ENCODE measurements at places on chromosomes 5 and 9. TPM values are rescaled to one million over a fixed set of nuclear protein-coding genes. Genes with fewer than 3 reads are reported as not detected.
A peak's percentile ranks its signal among the peaks of the same experiment; 100 is the strongest.

Gene AMBP
- 1.6 TPM for total RNA-seq

Gene FOXD4L3
- total RNA-seq, result 0.47 TPM

Gene DOCK2
- total RNA-seq, result 6.4 TPM

Gene TLE4
- total RNA-seq, result 70.5 TPM

Gene GMCL2
- not detected for total RNA-seq

Gene SLC36A3
- not detected for total RNA-seq

Gene IL5
- not detected for total RNA-seq

Gene EPB41L4A
- total RNA-seq, result 78.8 TPM

Gene ADAMTS6
- total RNA-seq, result 17.5 TPM

Gene ZNG1E
- total RNA-seq, result 65.7 TPM

Gene ASTN2
- 9.7 TPM for total RNA-seq

Gene FOXD4L6
- total RNA-seq, result 0.31 TPM

Gene BAAT
- 0.31 TPM for total RNA-seq

Gene MEIKIN
- 1.7 TPM for total RNA-seq

DNA sequence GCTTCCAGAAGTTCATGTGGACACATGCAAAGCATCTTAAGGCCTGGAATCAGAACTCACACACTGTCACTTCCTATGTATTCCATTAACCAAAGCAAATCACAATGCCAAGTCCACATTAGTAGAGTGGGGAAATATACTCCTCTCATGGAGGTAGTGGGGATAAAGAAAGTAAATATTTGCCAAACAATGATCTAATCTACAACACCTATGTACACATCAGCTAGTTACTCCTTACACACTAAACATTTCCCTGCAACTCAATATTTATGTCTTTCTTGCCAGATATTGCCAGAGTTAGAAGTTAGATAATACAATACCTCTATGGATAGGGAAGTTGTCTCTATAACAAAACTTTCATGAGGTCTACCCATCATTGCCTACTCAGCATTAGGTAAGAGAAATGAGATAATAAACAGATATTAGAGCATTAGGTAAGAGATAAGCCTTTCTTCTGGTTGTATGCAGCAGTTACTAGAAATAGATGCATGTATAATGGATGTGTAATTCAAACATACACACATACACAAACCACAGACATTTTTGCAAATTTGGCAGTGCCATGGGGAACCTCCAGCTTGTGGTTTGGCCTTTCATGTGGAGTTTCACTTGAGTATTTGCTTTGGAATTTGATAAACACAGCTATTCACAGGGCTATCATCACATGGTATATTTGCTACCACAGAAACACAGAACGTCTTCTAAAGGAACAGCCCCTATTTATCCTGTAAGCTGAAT lies 196.5 kb downstream of the TLE1 start:
- DNase-seq, result no peak

DNA sequence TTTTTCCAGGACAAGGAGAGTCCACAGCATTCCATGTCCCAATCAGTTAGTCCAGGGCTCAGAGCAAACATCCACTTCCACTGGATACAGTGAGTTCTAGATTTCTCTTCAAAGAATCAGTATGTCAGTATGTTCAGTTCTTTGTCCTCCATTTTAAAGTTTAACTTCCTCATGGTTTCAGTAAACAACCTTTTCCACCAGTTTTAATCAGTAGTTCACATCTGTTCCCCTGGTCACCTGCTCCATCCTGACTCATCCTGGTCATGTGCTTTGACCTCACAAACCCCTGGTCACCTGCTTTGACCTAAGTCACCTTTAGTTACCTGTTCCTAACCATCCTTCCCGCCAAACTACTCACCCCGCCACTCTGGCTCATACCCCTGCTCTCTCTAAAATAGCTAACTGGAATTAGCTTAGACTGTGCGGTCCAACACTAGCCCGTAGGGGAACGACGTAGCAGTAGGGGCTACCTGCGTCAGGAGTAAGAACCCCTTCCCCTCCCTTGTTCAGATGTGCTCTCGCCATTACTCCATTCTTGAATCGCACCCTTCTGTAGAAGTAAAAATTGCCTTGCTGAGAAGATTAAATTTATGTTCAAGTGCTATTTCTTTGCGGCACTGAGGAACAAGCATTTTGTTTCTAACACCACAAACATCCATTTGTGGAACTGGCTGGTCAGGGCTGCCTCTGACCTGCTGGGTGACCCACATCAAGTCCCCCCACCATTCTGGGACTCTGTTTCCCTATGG lies 5.5 kb downstream of the ENG start:
- DNase-seq, result no peak

DNA sequence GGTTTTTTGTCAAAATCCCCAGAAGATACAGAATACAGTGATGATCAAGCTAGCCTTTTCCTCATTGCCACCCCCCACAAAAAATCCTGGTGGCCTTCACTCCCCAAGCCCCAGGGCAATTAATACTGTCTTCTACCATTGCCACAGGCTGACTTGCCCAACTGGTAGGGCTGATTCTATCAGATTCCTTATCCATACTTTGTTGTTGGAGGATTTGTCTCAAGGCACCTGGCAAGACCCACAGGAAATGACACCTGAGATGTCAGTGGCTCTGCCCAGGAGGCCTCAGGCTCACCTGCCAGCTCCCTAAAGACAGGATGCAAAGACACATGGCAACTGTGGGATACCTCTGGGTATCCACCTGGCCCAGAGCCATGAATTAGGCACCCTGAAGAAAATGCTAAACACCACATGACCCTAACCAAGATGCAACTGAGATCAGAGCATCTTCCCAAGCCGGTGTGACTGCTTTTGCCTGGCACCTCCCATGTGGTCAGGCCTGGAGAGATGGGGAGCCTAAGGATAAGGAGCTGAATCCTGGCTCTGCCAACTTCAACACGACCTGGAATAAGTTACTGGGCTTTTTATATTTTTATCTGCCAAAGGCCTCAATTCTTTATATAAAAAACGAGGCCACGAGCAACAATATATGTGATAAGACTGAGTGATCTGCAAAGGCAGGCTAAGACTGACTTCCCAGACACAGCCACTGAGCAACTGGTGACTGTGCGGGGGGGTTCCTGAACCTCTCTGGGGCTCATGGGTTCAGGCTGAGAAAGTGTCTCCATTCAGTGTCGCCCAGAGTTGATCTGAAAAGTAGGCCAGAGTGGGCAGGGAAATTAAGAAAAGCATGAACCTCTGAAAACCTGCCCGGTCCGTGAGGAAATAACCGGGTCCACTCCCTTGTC lies 944 bp downstream of the ATOX1 start:
- no peak for DNase-seq

DNA sequence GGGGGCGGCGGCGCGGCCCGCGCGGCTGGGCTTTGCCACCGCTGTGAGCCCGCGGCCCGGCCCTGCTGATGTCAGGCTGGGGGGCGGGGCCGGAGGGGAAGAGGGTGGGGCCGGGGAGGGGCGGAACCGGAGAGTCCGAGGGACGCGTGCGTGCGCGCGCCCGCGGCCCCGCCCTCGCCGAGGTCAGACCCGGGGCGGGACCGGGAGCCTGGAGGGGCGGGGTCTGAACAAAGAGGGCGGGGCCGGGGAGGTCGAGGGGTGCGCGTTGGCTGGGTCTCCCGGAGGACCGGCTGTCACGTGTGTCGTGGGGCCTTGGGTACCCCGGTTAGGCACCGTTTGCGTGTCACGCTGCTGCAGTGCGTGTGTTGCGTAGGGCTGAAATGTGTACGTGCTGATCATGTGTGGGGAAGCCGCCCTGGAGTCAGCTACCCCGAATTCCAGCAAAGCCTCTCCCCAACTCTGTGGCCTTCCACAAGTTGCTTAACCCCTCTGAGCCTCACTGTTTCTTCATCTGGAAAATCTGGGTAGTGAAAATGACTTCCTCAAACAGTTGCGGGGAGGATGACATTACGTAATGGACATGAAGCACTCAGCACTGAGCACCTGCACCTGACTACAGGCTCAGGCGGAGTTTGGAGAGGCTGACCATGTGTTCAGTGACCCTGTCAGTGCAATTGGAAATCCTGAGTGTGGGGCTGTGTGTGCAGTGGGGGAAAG lies at the start of gene RALGDS:
Gene RALGDS, minus strand, starts transcription at position 43 of the 717 bp plus-strand sequence. CDS start 86 bp downstream, outside the sequence.
- DNase-seq, result peak; percentile 91

GRCh38 chr5:65876496-65876895 lies 49.9 kb upstream of the ERBIN start:
- no peak for DNase-seq

DNA sequence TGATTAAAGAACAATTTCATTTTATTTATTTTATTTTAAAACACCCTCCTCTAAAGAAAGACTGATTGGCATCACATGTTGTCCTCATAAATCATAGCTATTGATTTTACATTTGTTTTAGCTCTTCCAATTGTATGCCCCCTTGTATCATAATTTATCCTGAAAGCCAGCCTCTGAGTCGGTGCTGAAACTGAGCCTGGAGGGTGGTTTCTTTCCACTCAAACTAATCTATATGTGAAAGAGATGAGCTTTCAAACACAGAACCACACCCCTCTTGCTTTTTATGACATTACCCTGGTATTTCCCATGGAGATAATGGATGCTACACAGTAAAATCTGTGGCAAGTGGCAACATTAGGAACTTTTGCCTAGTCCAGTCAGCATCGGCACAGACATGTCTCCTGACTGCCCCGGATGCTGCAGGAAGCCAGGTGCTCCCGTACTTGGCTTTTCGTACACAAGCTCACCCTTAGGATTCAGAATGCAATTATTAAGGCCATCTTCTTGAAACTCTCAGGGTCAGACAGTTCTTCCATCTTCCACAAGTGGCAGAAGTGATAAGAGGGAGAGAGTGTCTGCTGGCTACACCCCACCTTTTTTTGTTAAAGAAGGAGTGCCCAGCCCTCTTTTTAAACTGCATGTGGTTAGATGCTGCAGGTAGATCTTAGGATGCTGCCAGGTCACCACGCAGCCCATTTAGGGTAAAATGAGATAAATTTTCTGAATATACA lies 91.1 kb downstream of the SNCAIP start:
- no peak for DNase-seq

DNA sequence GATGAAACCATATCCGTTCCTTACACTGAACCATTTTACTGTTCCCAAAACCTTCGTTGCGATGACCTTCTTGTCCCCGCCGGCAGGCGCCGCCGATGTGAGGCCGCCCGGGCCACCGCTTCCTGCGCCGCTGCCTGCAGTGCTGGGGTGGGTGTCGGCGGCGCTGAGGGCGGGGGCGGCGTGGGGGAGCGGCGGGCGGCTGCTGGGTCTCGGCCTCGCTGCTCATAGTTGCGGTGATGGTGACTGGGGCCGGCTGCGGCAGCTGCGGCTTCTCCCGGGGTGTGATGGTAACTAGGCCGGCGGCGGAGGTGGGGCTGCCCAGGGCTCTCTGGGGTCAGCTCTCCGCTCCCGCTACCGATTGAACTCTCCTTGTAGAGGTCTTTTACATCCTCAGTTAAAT lies 14.1 kb upstream of the OR2S2 start:
- DNase-seq, result no peak

- no peak for DNase-seq
These were observed 4.4 kb downstream of the EIF4EBP3 start for GRCh38 chr5:140551872-140552271.

DNA sequence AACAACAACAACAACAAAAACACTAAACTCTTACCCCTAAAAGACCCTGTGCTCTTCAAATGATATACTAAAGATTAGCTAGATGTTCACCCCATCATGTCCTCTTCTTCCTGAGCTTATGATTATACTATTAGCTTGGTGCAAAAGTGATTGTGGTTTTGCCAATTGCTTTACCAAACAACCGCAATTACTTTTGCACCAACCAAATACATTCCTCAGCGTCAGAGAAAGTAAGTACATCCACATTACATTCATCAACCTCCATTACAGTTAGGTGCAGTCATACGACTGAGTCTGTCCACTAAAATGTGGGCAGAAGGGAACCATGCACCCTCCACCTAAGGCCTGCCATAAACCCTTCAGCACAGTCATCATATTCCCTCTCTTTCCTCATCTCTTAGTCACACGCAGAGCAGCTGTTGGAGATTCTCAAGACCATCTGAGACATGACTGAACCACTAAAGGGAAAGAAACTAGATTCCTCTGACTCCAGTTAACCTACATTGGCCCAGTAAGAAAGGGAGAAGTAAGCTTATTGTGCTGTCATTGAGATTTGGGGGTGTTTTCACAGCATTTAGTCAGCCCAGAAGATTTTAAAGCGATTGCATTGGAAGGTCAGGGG lies 181.6 kb upstream of the TLE4 start:
- no peak for DNase-seq

DNA sequence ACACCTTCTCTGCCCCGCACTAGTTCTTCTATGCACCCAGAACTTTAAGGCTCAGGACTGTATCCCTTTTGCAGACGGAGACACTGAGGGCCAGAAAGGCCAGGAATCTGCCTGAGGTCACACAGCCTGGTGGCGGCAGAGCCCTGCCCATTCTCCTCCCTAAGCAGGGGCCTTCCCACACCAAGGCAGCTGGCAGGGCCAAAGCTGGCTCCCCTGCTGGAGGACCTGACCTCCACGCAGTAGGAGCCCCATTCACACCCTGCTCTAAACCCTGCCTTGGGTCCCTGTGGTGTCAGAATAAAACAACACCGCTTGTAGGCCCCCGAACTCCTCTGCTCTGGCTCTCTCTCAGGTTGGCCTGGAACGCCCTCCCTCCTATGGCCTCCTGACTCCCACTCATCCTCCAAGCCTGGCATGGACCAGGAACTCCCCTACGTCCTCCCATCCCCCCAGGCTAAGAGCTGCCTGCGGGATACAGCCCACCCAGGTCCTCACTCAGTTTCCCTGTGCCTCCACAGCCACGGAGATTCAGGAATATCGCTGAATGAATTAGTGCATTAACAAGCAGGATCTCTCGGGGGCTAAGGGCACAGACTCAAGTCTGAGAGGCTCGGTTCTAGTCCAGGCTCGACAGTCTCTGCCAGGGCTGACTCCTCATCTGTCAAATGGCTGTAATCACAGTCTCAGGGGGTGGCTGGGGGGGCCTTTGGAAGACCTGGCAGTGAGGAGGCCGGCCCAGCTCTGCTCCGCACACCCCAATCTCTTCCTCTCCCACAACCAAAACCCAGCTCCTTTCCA lies 2.8 kb downstream of the ST6GALNAC6 start:
- no peak for DNase-seq

DNA sequence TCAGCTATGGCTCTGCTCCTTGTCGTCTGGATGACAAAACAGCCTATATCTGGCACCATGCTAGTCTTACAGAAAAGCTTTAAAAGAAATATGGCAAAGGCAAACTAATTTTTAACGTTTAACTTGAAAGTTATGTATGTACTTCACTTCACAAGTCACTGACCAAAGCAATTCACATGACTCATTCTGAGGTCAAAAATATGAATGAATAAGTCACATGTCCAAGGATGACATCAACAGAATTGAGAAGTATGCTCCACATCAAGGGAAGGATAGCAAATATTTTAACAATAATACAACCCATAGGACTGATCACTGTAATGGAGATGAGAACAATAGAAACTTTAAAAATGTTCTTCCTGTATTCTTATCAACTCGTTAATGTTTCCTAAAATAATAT lies 1072.6 kb upstream of the NUDT12 start:
- DNase-seq, result no peak

DNA sequence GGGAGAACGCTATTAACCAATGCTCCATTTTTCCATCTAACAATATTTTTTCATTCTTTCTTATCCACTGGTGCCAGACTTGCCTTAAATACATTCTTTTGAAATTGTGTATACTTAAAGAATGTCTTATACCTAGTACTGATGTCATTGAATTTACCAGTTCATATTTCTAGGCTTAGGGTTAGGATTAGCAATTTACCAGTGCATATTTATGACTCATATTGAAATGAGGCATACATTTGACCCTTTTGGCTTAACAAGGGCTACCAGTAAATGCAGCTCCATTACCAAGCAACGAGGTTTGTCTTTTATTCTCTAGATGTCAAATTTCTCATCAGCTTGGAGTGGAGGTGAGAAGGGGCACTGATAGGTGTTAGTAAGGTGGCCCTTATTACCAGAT lies 89.5 kb downstream of the CDH9 start:
- no peak for DNase-seq

- no peak for DNase-seq
These were observed 52.5 kb downstream of the RAB3C start for GRCh38 chr5:58635416-58635815.
